Esophagus muscularis mucosa (tissue), 4 donors: ENCODE measurements at places on chromosomes 2 and 18.

DNA sequence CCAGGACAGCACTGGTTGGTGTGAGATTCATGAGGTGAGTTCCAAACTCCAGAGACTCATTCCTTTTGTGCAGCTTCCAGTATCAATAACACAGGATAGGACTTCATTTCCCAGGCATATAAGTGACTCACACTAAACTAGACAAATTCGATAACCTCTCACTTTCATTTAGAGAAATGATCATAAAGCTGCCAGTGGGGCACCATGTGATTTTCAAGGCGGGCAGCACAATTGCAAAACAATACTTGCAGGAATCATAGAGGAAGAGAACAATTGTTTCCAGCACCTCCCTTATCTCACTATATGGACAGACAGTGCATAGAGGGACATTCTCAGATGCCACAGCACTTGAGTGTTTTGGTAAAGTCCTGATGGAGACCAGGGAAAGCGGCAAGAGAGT is 31.3 kb upstream of the DNAH7 start:
- DNase-seq: no peak

- no peak for DNase-seq
Observed at GRCh38 chr2:233871432-233871831, 3.2 kb upstream of the MSL3B start.

DNA sequence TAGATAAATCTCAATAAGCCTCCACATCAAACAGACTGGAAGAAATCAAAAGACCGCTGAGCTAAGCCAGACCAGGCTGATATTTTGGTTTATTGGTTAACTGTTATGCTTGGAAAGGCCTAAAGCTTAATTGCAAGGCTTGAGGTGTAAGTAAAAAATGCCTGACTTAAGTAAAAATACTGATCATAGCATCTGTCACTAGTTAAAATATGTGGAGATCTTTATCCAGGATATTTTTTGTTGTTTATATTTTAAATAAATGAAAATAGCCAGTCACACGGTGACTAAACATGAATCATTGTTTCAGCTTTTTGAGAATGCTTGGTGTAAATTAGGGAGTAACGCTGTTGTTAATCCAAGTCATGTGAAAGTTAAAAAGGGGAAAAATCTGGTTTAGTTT is 127.9 kb downstream of the THADA start:
- DNase-seq: no peak

- DNase-seq: no peak
Observed at GRCh38 chr18:2070631-2071030, 500.7 kb downstream of the METTL4 start.

DNA sequence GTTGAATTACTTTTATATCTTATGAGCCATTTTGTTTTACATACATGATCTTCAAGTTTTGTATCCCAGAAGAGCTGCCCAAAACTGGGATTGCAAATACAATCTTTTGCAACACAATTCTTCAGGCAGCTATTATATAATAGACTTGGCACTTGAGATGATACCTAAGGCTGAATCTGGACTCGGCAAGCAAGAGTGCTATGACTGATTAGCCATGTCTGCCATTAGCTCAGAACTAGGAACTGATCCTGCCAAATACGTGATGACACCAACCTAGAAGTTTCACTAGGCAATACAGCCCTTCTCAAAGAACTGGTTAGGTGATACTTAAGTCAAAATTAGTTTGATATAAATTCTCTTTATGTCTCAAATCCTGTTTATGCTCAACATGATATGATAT is 619.6 kb downstream of the CPS1 start:
- DNase-seq: no peak

GRCh38 chr2:10475811-10476660 is 27.9 kb upstream of the ODC1 start:
- no peak for DNase-seq

DNA sequence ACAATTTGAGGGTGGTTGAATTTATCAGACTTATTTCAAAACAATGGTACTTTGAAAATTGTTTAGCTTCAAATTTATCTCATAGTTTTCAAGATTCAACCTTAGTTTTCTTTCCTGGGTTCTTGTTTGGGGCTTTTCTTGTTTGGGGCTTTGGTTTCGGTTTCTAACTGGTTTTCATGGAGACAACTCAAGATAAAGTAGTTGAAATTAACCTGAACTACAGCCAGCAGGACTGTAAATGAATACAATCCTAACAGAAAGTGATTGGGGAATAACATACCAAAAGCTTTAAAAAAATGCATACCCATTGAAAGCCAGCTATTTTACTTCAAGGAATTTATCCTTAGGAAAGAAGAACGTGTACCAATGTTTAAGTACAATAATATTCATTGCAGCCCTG is 133.5 kb upstream of the SLC14A2 start:
- no peak for DNase-seq

DNA sequence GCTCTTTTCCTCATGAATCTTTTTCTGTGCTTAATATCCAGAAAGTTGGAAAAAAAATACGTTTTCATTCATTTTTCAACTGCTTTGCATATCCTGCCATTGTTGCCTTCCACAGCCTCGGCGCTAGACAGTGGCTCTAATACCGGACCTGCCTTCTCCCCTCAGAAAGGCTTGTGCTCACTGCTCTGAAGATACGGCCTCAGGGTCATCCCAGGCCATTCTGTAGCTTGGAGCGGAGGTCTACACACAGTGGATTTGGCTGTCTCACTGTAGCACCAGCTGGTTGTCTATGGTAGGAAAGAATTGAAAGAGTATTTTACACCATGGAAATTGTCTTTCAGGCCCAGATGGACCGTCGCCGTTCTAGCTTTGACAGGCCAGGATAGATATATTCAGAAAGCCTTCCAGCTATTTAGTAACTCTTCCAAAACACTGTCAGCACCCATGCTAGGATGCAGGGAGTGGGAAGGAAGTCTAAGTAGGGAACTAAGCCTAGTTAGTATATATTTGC is 242.0 kb downstream of the TMEM182 start:
- DNase-seq: no peak

DNA sequence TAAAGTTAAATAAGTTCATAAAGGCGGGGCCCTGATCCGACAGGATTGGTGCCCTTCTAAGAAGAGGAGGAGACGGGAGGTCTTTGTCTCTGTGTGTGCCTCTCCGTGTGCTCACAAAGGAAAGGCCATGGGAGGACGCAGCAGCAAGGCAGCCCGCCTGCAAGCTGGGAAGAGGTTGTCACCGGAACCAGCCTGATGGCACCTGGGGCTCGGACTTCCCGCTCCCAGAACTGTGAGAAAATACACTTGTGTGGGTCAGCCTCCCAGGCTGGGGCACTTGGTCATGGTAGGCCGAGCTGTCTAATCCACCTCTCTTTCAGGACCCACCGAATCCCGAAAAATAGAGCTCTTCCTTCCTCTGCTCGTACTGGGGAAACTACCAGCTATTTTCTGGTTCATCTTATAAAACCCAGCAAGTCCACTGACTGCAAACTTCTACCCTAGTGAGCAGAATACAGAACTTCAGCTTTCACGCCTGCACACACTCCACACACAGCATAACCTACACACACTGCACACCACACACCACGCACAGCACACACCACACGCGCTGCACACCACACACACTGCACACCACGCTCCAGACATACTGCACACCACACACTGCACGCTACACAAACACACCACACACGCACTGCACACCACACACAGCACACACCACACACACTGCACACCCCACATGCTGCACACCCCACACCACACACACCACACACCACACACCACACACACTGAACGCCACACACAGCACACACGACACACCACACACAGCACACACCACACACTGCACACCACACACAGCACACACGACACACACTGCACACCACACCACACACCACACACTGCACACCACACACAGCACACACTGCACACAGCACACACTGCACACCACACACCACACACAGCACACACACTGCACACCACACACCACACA is 58.1 kb downstream of the ASB1 start:
- peak; percentile 50 for DNase-seq

DNA sequence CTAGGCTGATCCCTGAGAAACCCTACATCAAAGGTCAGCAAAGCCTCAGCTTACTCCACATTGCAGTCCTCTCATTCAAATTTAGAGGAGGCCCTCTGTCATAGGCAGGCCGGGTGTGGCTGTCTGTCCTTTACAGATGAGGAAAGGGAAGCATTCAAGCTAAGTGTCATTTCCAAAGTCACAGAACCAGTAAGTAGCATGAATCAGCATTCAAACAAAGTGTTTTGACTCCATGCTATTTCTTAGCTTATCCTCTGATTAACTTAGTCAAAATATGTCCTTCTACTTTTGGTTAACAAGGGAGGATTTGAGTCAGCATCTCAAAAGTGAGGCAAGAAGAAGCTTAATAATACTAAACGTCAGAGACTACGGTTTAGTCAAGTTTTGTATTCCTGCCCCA is 409.0 kb upstream of the POU3F3 start:
- no peak for DNase-seq

- no peak for DNase-seq
Observed at GRCh38 chr18:40061086-40061485, 1893.9 kb upstream of the PIK3C3 start.

- DNase-seq: no peak
Observed at GRCh38 chr2:85324639-85325465, 2.9 kb downstream of the TGOLN2 start.

GRCh38 chr2:146227152-146228019 is 1617.4 kb upstream of the ACVR2A start:
- no peak for DNase-seq

GRCh38 chr2:190121971-190122370 is 59.4 kb upstream of the MSTN start:
- no peak for DNase-seq

DNA sequence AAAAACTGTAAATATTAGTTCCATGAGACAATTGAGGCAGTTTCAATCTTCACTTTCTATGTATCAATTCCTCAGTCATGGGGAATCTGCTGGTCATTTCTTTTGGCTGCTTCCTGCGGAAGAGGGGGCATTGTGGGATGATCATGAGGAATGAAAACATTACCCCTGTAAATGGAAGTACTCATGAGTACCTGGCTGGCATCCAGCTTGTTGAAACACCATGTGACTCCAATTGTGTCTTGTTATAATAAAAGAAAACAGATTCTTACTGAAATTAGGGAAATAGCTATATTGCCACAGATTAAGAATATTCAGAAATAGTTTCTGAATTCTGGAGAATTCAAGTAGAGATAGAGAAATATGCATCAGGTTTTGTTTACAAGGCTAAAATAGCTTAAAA is 41.6 kb upstream of the GPR39 start:
- peak; percentile 81 for DNase-seq

DNA sequence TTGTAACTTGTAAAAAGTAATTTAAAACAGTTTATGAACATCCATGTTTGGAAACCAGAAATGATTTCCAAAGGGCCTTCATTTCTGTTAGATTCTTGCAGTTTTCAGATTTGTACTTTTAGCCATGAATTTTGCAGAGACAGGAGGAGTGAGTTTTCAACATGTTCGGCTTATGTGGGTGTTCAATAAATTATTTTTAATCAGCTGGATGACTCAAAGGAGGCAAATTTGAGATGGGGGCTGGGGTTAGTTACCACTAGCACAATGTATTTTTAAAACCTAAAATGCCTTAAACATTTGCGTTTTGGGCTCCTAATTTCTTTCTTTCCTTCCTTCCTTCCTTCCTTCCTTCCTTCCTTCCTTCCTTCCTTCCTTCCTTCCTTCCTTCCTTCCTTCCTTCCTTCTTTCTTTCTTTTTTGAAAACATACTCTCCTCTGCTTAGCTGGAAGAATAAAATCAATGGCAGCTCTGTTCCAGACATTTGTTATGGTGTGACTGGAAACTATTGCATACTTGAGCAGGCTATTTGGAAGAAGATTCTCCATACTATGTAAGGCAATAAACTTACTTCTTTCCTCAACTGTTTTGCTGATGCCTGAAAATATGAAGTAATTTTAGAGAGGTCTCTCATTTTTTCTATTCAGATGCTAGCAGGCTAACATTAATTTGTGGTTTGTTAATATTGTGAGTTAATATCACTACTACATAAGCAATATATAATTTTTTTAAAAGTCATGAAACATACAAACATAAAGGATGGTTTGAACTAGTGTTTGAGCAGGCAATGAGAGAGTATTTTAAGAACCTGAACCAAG is 394.4 kb downstream of the NYAP2 start:
- DNase-seq: no peak

DNA sequence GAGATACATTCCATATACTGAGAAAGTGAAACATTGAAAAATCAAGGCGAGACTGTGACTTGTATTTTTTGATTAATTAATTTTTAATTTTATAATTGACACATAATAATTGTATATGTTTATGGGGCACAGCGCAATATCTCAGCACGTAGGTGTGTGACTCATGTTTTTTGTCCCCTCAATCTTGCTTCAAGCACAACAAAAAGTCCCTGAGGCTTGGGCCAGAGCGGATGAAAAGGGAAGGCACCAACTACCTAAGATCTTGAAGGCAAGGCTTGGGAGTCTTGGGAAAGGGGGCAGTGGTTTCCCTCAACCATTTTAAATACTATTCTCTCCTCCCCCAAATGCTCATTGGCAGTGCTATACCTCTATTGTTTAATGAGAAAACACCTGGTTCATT is 9.9 kb downstream of the SGPP2 start:
- DNase-seq: peak; percentile 87

DNA sequence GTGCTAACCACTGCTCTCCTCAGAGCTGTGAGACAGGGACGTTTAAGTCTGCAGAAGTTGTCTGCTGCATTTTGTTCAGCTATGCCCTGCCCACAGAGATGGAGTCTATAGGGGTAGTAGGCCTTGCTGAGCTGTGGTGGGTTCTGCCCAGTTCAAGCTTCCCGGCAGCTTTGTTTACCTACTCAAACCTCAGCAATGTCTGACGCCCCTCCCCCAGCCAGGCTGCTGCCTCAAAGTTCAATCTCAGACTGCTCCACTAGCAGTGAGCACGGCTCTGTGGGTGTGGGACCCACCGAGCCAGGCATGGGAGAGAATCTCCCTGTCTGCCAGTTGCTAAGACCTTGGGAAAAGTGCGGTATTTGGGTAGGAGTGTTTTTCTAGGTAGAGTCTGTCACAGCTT is 387.8 kb upstream of the SLC39A10 start:
- DNase-seq: no peak

- DNase-seq: no peak
Observed at GRCh38 chr18:33578518-33579348, 714 bp downstream of the ASXL3 start.

DNA sequence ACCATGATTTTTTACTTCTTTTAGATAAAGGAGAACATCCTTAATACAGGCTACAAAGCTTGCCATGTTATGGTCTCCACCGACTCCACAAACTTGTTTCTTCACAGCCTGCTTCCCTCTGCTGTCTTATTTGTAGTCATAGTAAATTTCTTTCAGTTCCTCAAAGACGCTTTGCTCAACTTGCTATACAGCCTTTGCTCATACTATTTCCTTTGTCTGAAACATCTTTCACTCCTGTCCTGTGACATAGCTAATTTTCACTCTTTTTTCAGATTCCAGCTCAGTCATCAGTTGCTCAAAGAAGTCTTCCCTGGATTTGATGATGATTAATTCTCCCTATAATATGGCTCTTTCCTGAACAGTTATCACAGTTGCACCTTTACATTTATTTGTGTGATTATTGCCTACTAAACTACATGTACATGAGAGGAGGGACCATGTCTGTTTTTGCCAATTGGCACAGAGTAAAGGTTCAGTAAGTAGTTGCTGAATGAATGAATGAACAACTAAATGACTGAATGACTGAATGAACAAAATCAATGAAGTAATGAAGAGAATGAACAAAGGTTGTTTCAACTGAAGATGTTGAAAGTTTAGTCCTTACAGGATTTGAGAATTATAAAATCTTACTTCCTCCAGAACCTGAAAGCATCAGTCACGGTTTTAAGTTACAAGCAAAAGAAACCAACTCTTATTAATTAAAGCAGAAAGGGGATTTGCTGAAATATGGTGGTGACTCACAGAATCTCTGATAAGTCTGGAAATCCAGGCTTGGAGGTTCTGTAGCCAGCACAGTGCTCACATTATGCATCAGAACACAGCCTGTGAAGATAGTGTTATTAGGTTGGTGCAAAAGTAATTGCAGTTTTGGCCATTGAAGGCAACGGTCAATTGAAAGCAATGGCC is 186.4 kb upstream of the FAM98A start:
- no peak for DNase-seq
